Nucleus accumbens (tissue), 56 donors: ENCODE measurements at places on chromosomes 1 and 21.

GRCh38 chr1:71303617-71304041 is 222.8 kb upstream of the ZRANB2 start:
- DNase-seq: no peak

- DNase-seq: peak; percentile 49
Observed at GRCh38 chr1:178093951-178094738, at the start of gene RASAL2. RASAL2 (plus strand) TSS chr1:178094104; CDS start chr1:178094493, 389 bp downstream.

- DNase-seq: no peak
Observed at GRCh38 chr1:230537456-230537855, 104.8 kb upstream of the COG2 start.

GRCh38 chr21:19608101-19608621 is 1204.6 kb upstream of the TMPRSS15 start:
- no peak for DNase-seq

GRCh38 chr1:172674831-172675613 is 16.1 kb downstream of the FASLG start:
- no peak for DNase-seq

DNA sequence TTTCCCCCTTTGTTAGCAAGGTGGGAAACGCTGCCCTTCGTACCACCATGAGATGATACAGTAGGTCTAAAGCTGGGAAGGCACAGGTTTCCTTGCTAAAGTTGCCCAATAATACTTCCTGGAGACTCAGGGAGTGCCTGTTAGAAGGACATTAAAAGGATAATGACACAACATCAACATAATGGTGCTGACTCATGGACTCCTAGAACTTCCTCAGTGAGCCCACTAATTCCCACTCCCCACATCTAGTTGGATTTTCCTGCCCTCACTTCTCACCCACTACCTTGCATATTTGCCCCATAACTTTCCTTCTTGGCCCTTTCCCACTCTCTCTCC is 17.5 kb downstream of the CFAP45 start:
- no peak for DNase-seq

DNA sequence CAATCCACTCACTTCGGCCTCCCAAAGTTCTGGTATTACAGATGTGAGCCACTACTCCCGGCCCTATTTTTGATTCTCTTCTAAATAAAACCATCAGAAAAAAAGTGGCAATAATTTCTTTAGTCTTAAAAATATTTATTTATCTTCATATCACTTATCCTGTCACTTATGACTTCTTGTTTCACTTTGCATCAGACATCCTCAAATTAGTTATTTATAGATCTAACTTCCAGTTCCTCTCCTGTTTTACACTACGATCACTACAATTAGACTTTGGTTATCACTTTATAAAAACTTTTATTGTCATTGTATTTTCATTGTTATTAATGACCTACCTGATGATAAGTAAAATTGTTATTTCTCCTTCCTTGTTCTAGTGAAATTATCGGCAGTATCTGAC is 783.4 kb upstream of the BRINP3 start:
- DNase-seq: no peak

- DNase-seq: no peak
Observed at GRCh38 chr1:114318961-114319360, 165.3 kb upstream of the SYT6 start.

DNA sequence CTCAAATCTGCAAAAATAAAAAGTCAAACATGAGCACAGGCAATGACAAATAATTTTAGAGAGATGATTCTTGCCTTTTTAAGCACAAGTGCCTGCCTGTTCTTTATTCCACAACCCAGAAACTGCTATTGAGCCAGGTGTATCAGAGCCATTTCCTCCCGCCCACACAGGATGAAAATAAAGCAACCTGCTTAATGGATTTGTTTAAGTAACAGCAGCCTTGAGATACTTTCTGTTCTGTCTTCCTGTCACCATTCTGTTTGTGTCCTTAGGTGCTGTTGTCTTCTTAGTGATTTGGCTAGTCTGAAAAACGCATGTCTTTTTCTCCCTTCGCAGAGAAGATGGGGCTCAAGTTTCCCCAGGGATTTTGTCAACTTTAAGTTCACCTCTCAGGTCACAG is 11.4 kb downstream of the RPE65 start:
- DNase-seq: no peak

DNA sequence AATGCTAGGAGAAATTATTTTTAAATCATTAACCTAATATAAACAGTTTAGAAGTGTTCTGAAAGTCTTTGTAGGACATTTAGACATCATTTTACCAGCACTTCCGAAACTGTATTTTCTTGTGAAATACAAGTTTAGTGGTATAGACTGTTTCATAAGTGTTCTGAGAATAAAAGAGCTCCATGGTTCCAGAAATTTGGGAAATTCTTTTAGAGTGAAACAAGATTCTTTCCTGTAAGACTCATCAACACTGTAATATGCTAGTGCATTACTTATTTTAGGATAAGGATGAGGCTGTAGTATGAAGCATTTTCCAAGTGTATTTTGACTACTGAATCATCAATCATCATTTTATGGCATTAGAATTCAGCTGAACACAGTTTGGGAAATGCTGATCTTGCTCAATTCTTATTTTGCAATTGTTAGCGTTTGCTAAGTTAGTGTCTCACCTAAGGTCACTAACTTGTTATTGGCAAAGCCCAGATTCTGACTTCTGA is 73.4 kb downstream of the CEP350 start:
- no peak for DNase-seq

GRCh38 chr1:228007049-228007800 is 427 bp downstream of the WNT3A start:
- DNase-seq: no peak

DNA sequence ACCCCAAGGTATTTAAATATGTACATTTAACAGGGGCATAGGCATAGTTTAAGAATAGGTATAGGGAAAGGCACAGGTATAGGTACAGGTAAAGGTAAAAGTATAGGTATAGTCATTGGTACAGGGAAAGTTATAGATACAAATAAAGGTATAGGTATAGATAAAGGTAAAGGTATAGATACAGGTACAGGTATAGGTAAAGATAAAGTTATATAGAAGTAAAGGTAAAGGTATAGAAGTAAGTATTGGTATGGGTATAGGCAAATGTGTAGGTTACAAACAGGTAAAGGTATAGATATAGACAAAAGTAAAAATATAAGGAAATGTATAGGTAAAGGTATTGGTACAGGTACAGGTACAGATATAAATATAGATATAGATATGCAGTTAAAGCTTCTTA is 137.2 kb downstream of the PCNX2 start:
- DNase-seq: no peak

GRCh38 chr1:206545351-206545750 is 38.0 kb downstream of the RASSF5 start:
- DNase-seq: no peak

DNA sequence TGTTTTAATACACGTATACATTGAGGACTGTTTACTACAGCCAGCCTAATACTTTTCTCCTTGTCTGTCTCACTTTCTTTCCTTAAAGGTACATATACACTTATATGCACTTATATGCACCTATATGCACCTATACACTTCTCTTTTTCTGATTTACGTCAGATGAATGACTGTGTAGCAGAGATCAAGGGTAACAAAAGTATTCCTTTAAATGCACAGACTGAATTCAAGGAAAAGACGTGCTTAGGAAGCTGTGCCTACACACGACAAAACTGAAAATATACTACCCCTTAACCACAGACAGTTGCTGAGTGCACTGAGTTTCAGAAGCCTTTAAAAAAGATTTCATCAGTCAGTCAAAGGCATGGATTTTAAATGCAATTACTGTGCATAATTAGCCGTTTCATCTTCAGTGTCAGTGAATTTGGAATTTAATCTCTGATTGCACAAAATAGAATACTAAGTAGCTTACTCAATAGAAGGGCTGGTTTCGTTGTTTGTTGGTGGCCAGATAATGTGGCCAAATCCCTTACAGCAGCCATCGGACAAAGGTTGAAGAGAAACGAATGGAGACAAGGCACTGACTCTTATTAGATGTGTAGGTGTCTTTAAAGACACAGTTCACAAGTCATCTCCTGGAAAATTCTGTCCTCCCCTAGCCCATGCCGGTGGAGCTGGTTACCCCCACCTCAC is 38.3 kb upstream of the TARBP1 start:
- DNase-seq: no peak
